ENCODE measurements at places on chromosomes 3 and 15.

- no peak for DNase-seq
Observed at GRCh38 chr15:39616731-39617455, 36.0 kb downstream of the THBS1 start.

DNA sequence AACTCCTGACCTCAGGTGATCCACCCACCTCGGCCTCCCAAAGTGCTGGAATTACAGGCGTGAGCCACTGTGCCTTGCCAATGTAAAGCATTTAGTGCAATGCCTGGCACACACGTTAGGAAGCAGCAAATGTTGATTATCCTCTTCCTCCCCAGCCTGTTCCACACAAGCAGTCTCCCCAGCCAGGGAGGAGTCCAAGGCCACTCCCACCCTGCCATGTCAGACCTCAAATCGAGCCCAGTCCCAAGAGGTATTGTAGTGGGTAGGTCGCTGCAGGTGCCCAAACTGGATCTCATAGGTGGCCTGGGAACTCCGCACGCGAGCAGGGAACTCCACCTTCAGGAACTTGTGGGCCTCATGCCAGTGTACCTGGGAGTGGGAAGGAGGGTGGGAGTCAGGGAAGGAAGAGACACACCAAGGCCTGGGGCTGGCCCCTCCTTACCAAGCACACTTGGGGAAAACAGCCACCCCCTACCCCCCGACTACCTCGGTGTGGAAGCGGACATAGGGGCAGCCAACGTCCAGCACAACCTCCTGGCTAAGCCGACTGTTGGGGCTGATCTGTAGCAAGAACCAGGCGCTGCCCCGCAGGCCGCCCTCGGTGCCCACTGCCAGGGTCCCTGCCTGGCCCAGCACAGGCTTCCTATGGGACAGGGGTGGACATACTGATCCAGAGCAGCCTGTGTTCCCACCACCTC, 10.3 kb downstream of the MAN2C1 start:
- no peak for DNase-seq

DNA sequence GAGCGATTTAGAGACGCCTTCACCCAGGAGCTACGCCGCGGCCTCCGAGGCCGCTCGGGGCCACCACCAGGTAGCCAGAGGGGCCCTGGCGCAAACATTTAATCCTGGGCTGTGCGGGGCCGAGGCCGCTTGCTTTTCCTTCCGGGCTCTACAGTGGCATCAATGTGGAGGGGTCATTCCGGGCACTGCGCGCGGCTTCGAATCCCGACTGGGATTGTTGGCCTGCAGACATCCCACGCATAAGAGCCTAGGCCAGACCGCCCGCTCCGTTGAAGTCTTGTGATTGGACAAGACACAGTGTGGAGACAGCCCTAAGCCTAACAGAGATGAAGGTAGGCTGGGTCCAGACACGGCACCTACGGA, 568 bp upstream of the NCBP2 start:
- no peak for DNase-seq

- DNase-seq, result no peak
Observed at GRCh38 chr15:75530169-75530568, 48.9 kb downstream of the PTPN9 start.

DNA sequence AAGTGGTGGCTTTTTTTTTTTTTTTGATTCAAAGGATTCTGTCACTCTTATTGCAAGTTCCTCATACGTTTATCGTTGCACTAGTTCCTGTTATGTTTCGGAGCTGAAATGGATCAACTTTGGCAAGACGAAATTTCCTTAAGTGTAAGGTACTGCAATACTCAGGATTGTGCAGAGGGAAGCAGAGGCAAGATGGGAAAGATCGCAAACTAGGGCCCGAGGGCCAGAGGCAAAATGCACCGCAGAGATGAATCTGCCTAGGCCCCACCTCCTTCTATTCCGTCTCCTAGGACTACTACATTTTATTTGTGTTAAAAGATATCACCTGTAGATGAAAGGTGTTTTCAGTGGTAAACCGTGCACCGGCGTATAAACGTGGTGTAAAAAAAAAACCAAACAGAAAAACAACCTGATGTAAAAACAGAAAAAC, 331 bp downstream of the RNU6-1 start:
- no peak for DNase-seq

GRCh38 chr3:171807129-171807675, 3.1 kb downstream of the PLD1 start:
- no peak for DNase-seq

DNA sequence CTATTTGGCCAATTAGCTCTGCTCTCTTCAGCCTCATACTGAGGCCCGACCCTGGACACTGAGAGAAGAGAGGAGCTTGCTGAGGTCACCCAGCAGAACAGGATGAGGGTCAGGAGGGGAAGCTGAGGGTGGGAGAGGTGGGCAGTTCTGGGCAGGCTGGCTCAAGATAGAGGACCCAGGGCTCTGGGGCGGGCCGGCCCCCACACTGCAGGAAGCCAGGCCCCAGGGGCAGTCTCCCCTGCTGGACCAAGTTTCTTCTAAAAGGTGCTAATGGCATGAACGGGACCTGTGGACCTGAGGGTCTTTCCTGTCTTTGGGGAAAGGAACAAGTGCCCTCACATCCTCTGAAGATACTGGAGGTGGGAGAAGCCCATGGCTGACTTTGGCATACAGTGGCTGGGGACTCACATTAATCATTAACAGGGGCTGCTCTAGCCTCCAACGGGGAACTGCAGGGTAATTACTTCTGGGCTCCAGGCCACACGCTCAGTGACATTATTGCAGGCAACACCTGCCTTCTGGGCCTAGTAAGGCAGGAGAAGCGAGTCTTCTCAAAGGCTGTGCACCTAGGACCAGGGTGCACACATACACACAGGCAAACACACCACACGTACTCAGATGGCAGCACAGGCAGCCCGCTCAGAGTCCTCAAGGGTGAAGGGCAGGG, 10.6 kb downstream of the HCN4 start:
- DNase-seq, result no peak

- DNase-seq, result no peak
Observed at GRCh38 chr3:121943431-121943830, 49.2 kb downstream of the SLC15A2 start.

DNA sequence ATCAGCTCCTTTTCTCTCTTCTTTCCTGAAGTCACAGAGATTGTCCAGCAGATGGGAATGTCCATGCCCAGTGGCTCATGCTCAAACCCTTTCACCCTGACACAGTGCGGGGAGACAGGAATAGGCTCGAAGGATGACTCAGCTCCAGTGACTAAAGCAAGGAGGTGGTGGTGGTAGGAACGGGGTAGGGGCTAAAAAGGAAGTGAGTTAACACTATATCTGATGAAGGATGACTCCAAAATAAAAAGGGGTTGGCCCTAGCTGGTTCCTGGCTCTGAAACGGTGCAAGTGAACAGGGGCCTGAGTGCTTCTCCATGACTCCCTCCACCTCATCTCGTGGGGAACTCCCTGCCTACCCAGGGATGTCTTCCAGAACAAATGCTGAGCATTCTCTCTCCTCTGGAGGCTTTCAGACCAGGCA, 167.4 kb upstream of the LPP start:
- no peak for DNase-seq

DNA sequence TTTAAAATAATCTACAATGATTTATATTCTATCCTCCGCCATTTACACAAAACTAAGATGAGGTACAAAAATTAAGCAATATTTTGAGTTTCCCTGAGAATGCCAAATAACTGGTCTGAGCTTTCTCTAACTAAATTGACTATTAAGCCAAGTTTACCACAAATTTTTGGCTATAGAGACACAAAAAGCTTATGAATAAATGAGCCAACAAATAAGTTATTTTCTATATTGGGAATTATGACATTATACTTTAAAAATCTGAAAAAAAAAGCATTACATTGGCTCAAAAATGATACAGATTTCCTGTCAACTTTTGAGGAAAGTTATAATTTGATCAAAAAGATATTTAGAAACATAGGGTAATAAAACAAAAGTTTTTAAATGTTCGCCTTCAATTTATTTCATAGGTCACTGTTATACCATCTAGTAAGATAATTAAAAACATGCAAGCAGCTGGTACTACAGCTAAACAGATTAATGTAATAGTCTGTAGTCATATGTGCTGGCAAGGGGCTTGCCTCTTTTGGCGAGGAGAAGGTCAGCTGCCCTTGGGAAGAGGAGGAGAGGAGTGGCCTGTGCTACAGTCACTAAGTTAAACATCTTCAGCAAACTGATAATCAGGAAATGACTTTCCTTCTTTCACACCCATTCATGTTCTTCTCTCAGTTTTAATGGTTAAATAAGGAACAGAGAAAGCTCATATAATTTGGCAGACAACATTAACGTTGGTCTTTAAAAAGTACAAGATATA, 318.5 kb downstream of the TBC1D5 start:
- DNase-seq, result no peak

GRCh38 chr3:105765308-105765639, 103.5 kb downstream of the CBLB start:
- no peak for DNase-seq

All from activated CD4-positive, alpha-beta T cell treated with anti-CD3 and anti-CD28 coated beads, Interleukin-2, amount 50 U/mL, for 24 hours (primary cell).